ENCODE measurements at places on chromosomes 2 and 18.

DNA sequence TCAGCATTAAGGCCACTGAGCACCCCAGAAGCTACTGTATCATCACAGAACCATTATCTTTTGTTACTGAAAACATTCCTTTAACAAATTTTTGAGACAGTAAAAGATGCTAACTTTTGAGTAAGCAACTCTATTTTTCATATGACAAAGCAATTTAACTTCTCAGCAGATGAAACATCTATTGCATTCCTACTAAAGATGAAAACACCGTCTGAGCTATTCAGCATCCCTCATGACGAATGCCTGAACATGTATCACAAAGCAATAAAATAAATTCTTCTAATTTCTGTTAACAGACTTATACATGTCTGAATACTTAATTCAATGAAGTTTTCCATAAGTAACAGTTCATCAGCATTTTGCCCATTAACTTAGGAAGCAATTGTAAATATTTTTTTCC, 23.9 kb downstream of the CHN1 start:
- no peaks in the 10 kb centered on the region for H3K4me1 ChIP-seq
- H3K4me3 ChIP-seq: no peak overlapping the region
- DNase-seq: no peak

DNA sequence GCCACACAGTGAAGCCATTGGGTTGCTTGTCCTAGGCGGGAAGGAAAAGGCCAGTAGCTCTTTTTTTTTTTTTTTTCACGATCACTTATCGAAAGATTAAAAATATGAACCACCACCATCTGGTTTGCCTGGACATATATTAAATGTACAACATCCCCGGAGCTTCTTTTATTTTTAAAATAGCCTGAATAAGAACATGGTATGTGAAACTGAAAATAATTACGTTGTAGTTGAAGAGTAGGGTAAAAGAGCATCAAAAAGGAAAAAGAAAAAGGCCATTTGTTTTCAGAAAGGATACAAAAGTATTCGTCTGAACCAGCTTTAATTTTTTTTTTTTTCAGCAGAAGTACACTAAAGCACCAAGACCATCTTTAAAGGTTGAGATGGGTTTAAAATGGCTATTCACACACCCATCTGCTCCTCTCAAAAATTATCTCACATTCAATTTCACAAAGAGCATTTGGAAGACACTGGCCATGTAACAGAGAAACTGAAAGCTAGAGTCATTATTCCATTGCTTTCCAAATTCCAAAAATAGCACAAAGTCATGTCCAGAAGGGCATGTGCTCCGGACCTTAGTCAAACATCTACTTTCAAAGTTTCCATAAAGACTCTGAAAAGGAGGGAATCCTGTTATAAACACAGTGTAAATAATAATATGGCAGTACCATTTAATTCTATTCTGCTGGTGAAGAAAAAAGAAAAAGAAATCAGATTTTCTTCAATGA, 82.9 kb downstream of the SCN3A start:
- no peaks in the 10 kb centered on the region for H3K27me3 ChIP-seq
- DNase-seq: no peak
- H3K27ac ChIP-seq: no peak overlapping the region
- H3K4me1 ChIP-seq: no peaks in the 10 kb centered on the region
- no peaks in the 10 kb centered on the region for H3K36me3 ChIP-seq

GRCh38 chr2:143524559-143525401, 395.6 kb downstream of the ARHGAP15 start:
- H3K4me3 ChIP-seq: no peak overlapping the region
- peak overlapping the region; percentile 25 for H3K27ac ChIP-seq
- no peaks in the 10 kb centered on the region for H3K27me3 ChIP-seq
- no peak for DNase-seq
- no peaks in the 10 kb centered on the region for H3K36me3 ChIP-seq

- H3K27ac ChIP-seq: no peak overlapping the region
- H3K27me3 ChIP-seq: no peaks in the 10 kb centered on the region
- no peaks in the 10 kb centered on the region for H3K36me3 ChIP-seq
- no peak overlapping the region for H3K4me3 ChIP-seq
These were observed 29.8 kb downstream of the UPP2 start for GRCh38 chr2:158131483-158131912.

GRCh38 chr2:230811508-230811907, 53.2 kb upstream of the ITM2C start:
- H3K36me3 ChIP-seq: peaks cover 12% of the 10 kb centered on the region
- H3K27me3 ChIP-seq: no peaks in the 10 kb centered on the region
- H3K4me1 ChIP-seq: no peaks in the 10 kb centered on the region
- no peak overlapping the region for H3K4me3 ChIP-seq

DNA sequence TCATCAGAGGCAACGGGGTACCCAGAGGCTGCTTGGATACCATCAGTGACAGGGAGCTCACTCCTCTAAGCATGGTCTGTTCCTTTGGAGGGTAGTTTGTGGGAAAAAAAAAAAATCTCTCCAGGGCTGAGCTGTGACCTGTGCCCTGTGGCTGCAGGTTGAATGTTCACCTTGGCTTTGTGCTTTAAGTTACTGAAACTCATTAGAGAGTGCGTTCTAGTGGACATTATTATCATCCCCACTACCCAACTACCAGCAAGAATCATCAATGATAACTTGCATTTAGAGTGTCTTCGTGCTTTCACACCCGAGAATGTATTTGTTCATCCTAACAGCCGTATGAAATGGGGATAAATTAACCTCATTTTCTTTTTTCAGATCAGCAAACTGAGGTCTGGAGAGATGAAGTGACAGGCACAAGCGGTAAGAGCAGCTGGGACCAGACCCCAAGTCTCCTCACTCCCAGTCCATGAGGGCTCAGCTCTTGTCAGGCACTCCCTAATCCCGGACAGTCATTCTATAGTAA, 157.5 kb upstream of the MYCN start:
- DNase-seq: no peak
- no peaks in the 10 kb centered on the region for H3K36me3 ChIP-seq
- H3K27me3 ChIP-seq: peaks cover 2% of the 10 kb centered on the region
- H3K4me3 ChIP-seq: no peak overlapping the region
- H3K27ac ChIP-seq: no peak overlapping the region

- no peak overlapping the region for H3K27ac ChIP-seq
- no peaks in the 10 kb centered on the region for H3K4me1 ChIP-seq
- no peak overlapping the region for H3K4me3 ChIP-seq
- no peak for DNase-seq
These were observed 154.3 kb downstream of the PLCL1 start for GRCh38 chr2:197958592-197959150.

DNA sequence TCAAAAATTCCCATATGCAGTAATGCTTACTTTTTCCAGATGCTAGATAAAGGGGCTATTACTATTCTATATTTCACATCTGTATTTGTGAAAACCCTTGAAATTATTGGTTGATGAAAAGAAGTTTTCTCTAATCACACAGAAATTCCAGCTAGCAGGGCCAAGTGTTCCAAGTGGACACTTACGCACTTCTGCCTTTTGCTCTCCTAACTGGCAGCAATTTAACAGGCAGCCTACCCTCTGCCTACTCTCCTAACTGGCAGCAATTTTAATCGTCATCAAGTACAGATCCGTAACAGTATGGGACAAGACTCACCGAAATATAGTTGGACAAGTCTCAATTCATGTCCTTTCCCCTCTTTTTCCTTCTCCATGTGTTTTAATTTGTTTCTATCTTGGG, 12.0 kb downstream of the LRRC30 start:
- H3K4me3 ChIP-seq: no peak overlapping the region
- no peak overlapping the region for H3K27ac ChIP-seq
- no peak for DNase-seq
- H3K27me3 ChIP-seq: no peaks in the 10 kb centered on the region
- H3K36me3 ChIP-seq: no peaks in the 10 kb centered on the region
- H3K4me1 ChIP-seq: peaks cover 4% of the 10 kb centered on the region

DNA sequence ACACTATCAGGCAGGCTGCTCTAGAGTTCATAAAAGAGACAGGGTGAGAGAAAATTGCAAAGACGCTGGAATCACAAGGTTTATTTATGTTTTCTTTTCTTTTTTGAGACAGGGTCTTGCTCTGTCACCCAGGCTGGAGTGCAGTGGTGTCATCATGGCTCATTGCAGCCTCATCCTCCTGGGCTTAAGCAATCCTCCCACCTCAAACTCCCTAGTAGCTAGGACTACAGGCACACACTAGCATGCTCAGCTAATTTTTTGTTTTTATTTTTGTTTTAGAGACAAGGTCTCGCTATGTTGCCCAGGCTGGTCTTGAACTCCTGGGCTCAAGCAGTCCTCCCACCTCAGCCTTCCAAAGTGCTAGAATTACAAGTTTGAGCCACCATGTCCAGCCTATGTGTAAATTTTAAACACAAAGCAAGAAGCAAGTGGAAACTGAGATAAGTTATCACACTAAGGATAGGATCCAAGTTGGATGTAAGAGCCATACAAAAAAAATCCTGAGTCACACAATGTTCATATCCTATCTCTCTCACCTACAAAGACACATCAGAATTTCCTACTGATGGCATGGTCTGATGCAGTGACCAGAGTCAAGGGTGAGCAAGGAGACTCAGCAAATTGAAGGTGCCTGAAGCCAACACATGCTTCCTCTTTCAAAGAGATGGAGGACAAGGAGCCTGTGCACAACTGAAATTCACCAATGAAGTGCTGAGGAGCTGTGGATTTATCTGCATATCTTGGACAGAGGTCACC, 31.4 kb downstream of the MYL12B start:
- H3K4me3 ChIP-seq: no peak overlapping the region
- DNase-seq: no peak
- no peaks in the 10 kb centered on the region for H3K36me3 ChIP-seq
- H3K4me1 ChIP-seq: peaks cover 10% of the 10 kb centered on the region
- H3K27ac ChIP-seq: no peak overlapping the region
- H3K27me3 ChIP-seq: no peaks in the 10 kb centered on the region

DNA sequence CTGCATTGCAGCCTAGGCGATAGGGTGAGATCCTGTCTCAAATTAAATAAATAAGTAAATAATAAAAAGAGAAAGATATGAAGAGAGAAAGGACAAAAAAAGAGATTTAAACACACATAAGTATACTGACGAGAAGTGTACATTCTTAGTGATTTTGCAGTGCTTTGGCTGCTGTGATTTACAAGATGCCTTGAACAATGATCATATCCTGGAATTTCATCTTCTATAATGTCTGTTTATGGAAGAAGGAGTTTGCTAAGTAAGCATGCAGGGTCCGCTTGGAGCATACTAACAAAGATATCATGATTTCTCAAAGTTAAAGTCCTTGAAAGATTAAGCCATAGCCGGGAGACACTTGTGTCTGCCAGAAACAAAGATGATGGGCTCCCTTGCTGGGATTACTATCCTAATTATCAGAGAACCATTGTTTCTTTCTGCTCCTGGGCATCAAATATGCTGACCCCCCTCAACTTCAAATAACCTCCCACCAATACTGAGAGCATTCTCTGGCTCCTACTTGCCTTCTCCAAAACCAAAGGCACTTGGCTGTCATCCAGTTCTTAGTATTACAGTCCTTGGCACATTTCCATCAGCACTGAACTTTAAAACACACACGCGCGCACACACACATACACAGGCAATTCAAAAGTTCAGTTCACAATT, 47.5 kb upstream of the STAM2 start:
- no peaks in the 10 kb centered on the region for H3K36me3 ChIP-seq
- DNase-seq: peak; percentile 93
- H3K4me3 ChIP-seq: no peak overlapping the region
- H3K27me3 ChIP-seq: no peaks in the 10 kb centered on the region

DNA sequence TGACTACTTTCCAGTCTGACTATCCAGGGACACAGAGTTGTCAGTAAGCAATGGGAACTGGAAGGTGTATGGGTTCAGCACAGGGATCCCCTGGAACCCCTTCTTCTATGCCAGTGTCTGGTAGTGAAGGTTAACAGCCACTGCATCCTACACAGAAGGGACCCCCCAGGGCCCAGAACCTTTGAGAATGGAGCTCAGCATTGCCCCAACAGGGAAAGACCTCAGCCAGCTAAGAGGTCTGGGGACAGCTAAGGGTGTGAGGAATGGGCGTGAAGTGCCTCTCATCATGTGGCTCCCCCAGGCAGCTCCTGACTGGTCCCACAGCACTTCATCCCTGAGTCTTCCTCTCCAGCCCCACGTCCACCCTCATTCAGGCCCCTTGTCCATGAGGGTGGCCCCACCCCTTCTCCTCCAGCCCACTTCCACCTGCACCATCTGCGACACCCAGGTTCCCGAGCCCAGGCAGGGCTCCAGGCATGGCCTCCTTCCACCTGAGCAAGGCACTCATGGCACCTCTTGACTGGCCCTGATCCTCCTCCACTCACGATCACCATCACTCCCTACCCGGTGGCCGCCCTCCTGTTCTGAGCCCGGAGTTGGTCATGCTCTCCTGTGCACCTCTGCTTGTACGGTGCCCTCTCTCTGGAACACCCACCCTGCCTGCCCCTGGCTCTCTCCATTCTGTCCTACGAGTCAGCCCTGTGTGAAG, 77.1 kb downstream of the SFXN5 start:
- peaks cover 47% of the 10 kb centered on the region for H3K36me3 ChIP-seq
- peaks cover 24% of the 10 kb centered on the region for H3K4me1 ChIP-seq
- no peaks in the 10 kb centered on the region for H3K27me3 ChIP-seq
- no peak overlapping the region for H3K27ac ChIP-seq
- no peak for DNase-seq
- H3K4me3 ChIP-seq: no peak overlapping the region

- H3K4me3 ChIP-seq: no peak overlapping the region
- no peaks in the 10 kb centered on the region for H3K4me1 ChIP-seq
- no peak for DNase-seq
- H3K36me3 ChIP-seq: no peaks in the 10 kb centered on the region
These were observed 22.2 kb upstream of the POMC start for GRCh38 chr2:25190536-25190935.

- peak; percentile 24 for DNase-seq
- H3K36me3 ChIP-seq: no peaks in the 10 kb centered on the region
- no peak overlapping the region for H3K4me3 ChIP-seq
- H3K27me3 ChIP-seq: no peaks in the 10 kb centered on the region
- H3K4me1 ChIP-seq: no peaks in the 10 kb centered on the region
These were observed 695.7 kb upstream of the POU3F3 start for GRCh38 chr2:104158191-104158590.

DNA sequence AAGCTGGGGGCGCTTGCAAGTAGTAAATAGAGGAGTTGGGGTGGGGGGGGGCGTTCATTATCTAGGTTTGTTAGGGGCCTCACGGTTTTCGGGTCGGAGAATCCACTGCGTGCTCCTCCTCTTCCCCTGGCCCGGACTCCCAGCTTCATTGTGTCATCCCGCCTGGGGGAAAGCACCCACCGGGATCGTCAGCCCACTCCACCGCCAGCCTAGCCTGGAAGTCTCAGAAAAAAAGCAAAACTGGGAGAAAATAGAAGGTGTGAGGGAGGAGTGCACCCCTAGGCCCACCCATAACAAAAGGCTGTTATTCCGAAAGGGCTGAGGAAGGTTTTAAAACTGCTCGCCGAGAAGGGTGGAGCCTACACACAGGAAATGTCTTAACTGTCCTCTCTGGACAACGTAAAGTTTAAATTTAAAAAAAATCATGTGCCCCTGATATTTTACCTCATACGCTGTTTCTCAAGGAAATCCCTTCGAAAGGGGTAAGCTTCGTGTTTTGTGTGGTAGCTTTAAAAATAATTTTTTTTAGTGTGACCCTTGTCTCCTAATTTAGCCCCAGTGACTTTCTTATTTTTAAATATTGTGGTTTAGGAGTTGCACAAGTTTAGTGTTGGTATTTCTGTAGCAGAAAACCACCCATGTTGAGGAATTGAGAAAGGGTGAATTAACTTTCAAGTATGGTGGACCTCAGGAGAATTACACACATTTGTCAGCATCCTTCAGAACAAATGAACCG, 104.2 kb downstream of the SPTBN1 start:
- peak overlapping the region; percentile 61 for H3K4me3 ChIP-seq
- peak overlapping the region; percentile 91 for H3K27ac ChIP-seq
- DNase-seq: no peak
- peaks cover 29% of the 10 kb centered on the region for H3K4me1 ChIP-seq

GRCh38 chr2:106140913-106141312, 53.2 kb downstream of the UXS1 start:
- H3K36me3 ChIP-seq: peaks cover 22% of the 10 kb centered on the region
- DNase-seq: no peak
- H3K27me3 ChIP-seq: no peaks in the 10 kb centered on the region
